ENCODE measurements at places on chromosomes 2 and 18. TPM values are rescaled to one million over a fixed set of nuclear protein-coding genes. Genes with fewer than 3 reads are reported as not detected.

The GPR75 gene
- 2.6 TPM for total RNA-seq

The ANKMY1 gene
- total RNA-seq = 38.5 TPM

The TSPYL6 gene
- total RNA-seq = not detected

DNA sequence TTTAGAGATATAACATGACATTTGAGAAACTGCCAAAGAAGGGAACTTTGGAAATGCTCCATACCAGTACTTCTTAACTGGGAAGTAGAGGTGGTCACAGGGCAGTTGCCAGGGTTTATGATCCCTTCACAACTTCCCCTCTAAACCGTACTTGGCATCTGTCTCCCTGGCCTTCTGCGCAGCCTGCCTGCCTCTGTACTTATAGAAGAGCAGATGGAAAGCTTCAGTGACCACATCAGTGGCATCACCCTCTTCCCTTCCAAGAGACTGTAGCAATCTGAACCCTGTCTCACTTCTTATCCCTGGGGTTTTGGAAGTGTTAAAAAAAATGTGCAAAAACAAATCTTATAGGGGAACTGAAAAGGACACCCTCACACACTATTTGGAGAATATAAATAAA is 64.1 kb downstream of the EIF2AK3 start:
- DNase-seq = no peak
- H3K36me3 ChIP-seq = peaks cover 30% of the 10 kb centered on the region
- peaks cover 15% of the 10 kb centered on the region for H3K4me1 ChIP-seq
- H3K4me3 ChIP-seq = no peak overlapping the region
- no peak overlapping the region for H3K27ac ChIP-seq

Data from activated CD4-positive, alpha-beta T cell treated with anti-CD3 and anti-CD28 coated beads, Interleukin-2, amount 10 ng/mL, durations not matched to agents 7 days and 5 days (primary cell).